ENCODE measurements at places on chromosomes 1 and 21.

DNA sequence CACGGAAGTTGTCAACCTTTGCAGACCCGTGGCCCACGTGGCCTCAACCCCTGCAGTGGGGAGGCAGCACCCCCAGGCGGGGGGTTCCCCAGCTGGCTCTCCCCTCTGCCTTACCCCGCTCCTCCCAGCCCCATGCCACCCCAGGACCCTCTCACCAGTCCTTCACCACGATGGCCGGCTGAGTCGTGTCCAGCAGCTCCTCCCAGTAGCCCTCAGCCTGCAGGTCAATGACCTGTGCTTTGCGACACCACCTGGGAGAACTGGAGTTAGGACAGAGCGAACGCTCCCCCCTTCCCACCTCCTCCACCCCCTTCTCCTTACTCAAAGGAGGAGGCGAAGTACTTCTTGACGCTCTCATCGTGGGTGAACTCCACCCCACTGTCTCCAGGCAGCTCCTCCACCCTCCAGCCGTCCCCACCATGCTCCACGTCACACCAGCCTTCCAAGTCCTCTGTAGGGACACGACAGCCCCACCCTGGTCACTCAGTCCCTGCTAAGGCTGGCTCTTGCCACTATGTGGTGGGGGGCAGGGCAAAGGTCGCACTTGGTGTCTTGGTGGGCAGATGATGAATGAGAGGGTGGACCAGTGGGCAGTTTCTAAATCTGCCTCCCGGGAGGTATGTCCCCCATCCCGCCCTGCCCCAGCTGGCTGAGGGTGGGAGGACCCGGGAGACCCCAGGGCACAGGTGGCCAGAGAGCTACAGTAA, 4.5 kb downstream of the FBXO2 start:
- DNase-seq, result no peak

DNA sequence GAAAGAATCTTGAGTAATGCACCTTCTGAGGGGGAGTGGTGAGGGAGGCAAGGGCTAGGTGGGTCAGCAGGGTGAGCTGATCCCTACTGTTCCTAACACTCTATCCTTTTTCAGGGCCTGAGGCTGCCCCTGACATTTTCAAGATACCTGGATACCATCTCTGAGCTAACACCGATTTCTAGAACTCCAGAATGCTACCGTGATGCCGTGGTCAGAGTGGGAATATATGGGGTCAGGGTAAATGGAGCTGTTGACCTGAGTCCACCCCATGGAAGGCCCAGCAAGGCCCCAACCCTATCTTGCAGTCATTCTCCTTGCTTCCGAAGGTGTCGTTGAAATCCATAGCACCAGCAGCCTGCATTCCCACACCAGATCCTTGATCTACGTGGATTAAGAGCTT, 18.0 kb upstream of the PTPRF start:
- no peak for DNase-seq

GRCh38 chr1:20932437-20932977, 145.4 kb upstream of the HP1BP3 start:
- DNase-seq, result no peak

- no peak for DNase-seq
Observed at GRCh38 chr1:48785869-48786268, 9.2 kb upstream of the BEND5 start.

GRCh38 chr1:56414728-56415224, 164.6 kb downstream of the PLPP3 start:
- DNase-seq, result no peak

- DNase-seq, result no peak
Observed at GRCh38 chr1:245837718-245838117, 669.4 kb downstream of the SMYD3 start.

Measured in D721Med (cell line).